Activated CD4-positive, CD25-positive, alpha-beta regulatory T cell (primary cell): ENCODE measurements at places on chromosomes 11 and 22.

DNA sequence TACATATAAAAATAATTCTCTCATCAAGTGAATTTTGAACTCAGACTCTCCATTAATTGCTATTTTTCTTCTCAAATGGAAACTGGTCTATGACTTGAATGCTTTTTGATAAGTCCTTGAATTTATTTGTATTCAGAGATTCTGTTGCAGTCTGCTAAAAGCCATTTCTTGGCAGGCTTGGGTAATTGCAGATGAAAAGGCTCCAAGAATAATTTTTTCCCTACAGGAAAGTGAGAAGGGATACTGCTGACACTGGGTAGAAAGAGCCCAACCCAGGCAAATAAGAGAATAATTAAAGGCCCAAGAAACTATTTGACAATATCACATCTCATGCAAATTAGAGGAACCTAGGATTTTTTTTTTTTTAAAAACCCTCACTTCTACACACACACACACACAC, 246.5 kb upstream of the DDI1 start:
- no peak for DNase-seq

DNA sequence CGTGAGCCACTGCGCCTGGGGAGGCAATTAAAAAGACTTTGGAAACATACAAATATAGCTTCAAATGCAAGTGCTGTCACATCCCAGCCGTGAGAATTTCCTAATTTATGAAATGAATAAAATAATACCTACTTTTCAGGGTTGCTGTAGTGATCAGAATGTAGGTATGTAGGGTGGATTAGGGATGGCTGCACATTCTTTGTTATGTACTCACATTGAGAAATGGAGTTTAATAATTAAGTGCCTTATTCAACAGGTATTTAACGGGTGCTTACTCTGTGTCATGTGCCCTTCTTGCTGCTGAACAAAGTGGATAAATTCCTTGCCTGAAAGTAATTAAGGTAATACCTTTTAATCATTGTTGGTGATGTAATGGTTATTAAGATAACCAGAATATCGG, 37.0 kb downstream of the MMP7 start:
- no peak for DNase-seq

DNA sequence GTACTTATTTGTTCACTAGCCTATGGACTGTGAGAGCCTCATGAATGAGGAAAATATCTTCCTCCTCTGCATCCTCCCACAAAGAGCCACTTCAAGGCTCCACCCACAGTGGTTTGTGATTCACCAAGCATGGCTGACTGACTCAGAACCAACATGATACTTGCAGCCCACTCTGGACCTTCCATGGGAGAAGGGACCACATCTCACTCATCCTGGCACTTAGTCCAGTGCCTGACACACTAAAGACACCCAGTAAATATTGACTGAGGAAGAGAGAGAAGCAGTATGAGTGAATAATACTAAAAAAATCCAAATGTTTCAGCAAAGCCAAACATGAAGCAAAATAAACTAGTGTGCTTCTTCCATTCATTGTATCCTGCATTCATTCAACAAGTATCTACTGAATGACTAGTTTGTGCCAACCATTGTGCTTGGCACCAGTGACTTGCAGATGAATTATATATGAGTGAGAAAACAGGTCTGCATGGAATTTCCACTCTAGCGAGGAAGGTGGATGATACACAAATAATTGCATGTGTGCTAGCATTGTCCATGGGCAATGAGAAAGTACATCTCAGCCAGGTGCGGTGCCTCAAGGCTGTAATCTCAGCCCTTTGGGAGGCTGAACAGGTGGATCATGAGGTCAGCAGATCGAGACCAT, 54.9 kb upstream of the BLID start:
- no peak for DNase-seq

- DNase-seq, result no peak
Observed at GRCh38 chr22:27213766-27214581, 556.6 kb downstream of the MIAT start.

DNA sequence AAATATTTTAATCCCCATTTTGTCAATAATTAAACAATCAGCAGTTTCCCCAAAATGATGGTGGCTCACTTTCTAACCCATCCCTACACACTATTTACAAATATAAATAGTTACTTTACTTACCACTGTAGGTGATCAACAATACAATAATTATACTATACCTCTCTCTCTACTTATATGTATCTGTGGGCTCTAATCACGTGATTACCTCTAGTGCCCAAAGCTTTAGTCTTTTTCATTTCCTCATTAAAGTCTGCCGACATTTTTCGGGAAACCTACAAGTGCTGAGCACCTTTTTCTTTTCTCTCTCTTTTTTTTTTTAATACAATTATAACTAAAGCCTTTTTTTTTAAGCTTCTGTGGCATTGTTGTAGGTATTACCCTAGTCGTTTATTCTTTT, 23.9 kb downstream of the DLG2 start:
- no peak for DNase-seq

DNA sequence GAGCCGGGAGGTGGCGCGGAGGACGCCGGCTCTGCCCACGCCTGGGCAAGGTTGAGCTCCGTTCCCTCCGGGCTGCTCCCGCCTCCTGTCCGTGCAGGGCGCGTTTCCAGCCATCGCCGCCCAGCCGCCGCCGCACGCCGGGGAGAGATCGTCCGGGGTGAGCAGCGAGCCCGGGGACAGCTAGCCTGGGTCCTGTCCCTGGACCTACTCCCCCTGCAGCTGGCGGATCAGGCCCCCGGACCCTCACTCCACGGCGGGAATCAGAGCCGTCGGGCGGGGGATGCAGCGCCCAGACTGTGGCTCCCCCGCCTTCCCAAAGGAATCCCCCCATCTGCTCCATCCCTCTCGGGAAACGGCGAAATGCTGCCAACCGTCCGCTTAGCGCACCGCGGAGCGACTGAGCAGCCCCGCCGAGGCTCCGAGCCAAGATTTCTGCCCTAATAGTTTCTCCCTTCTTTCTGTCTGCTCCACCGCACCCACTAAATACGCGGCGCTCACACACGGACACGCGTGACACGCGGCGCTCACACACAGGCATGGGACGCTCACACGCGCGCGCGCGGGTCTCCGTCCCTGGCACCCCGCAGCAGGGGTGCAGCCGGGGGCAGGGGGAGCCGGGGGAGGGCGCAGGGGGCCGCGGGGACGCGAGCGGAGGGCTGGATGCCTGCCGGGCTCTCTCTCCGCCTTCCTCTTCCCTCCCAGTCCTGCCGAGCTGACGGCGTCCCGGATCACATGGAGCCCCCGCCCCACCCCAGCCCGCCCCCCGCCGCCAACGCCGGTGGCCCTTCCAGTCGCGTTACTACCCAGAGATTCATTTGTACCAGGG, at the start of gene KCNJ5:
Gene KCNJ5, plus strand, starts transcription at position 814 of the 826 bp plus-strand sequence. CDS start 19,918 bp downstream, outside the sequence.
- no peak for DNase-seq

DNA sequence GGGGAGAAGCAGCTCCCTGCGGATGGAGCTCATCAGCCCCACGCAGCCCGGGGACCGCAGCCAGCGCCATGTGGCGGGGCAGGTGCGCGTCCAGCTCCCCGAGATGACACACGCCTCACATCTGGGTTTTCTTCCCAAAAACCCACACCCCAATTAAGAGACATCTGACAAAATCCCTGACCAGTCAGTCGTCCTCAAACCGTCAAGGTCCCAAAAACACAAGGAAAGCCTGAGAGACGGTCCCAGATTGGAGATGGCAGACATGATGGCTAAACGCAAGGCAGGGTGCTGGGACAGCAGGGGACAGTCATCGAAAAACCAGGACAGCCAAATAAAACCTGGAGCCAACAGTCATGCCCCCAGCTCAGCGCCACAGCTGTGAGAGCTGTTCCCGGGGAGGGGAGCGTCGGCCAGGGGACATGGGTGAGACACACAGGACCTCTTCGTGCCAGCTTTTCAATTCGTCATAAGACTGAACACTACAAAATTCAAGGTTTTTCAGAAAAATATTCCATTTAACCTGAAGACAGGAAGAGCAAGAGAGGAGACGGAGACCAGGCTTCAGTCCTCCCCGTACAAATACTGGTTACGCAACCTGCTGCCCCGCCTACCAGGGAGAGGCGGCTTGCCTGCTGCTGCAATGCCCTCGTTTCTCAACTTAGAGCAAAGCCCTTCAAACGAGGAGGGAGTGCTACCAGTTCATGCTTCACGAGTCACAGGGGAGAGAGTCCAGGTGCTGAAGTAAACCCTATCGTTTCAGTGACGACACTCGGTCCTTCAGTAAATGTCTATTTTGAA, 10.5 kb downstream of the TOLLIP start:
- no peak for DNase-seq

DNA sequence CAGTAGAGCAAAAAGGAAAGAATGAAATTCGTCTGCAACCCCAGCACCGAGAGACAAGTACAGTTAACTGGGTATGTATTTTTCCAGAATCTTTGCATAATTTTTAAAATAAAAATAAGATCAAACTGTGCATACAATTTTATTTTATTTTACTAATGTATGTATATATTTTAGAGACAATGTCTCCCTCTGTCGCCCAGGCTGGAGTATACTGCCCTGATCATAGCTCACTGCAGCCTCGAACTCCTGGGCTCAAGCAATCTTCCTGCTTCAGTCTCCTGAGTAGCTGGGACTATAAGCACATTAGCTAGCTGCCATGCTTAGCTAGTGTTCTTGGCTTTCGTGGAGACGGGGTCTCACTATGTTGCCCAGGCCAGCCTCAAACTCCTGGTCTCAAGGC, 18.8 kb upstream of the DRD2 start:
- DNase-seq, result no peak

GRCh38 chr11:93622043-93622442, 39.4 kb upstream of the CEP295 start:
- no peak for DNase-seq

DNA sequence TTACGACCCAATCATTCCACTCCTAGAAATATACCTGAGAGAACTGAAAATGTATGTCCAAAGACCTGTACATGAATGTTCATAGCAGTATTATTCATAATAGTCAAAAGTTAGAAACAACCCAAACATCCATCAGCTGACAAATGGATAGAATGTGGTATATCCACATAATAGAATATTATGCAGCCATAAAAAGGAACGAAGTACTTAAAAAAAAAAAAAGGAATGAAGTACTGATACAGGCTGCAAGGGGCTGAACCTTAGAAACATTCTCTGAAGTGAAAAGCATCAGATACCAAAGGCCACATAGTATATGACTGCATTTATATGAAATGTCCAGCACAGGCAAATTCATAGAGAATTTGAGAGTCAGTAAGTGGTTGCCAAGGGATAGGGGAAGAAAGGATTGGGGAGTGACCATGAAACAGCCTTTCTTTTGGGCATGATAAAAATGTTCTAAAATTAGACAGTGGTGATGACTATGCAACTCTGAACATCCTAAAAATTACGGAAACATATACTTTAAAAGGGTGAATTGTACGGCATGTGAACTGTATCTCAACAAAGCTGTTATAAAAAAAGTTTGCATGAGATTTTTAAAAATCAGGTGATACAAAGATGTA, 1.8 kb downstream of the TPST2 start:
- no peak for DNase-seq
